Ovary (tissue), 10 donors: ENCODE measurements at places on chromosomes 16 and 17. TPM values are rescaled to one million over a fixed set of nuclear protein-coding genes. Genes with fewer than 3 reads are reported as not detected.
A peak's percentile ranks its signal among the peaks of the same experiment; 100 is the strongest.

- H3K27ac ChIP-seq: no peak overlapping the region
- no peaks in the 10 kb centered on the region for H3K27me3 ChIP-seq
- H3K4me3 ChIP-seq: no peak overlapping the region
- H3K4me1 ChIP-seq: no peaks in the 10 kb centered on the region
- H3K36me3 ChIP-seq: no peaks in the 10 kb centered on the region
- DNase-seq: no peak
These were observed 22.4 kb upstream of the TEKT1 start for GRCh38 chr17:6853764-6854442.

GRCh38 chr17:74259667-74260524, 14.1 kb upstream of the DNAI2 start:
- no peaks in the 10 kb centered on the region for H3K4me1 ChIP-seq
- H3K4me3 ChIP-seq: no peak overlapping the region
- no peaks in the 10 kb centered on the region for H3K27me3 ChIP-seq

DNA sequence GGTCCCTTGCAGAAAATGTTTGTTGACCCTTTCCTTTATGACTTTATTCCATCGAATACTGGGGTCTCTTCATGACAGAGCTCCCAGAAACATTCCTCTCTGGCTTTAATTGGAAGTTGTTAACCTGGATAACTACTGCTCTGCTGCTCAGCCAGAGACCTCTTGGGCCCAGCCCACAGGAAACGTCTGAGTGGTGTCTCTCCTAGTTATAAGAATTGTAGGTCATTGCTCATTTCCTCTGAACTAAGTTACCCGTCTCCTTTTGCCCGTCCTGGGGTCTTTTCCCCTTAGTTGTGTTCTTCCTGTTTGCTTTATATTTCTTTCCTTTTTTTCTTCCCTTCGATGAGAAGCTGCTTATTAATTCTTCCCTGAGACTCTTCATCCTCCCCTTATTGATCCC, 9.0 kb downstream of the MAP2K6 start:
- no peaks in the 10 kb centered on the region for H3K27me3 ChIP-seq
- H3K27ac ChIP-seq: no peak overlapping the region
- no peaks in the 10 kb centered on the region for H3K36me3 ChIP-seq
- DNase-seq: no peak
- no peak overlapping the region for H3K4me3 ChIP-seq

GRCh38 chr16:3171181-3171854, 16.7 kb upstream of the OR1F1 start:
- H3K4me3 ChIP-seq: no peak overlapping the region
- no peak for DNase-seq
- H3K27ac ChIP-seq: no peak overlapping the region
- peaks cover 1% of the 10 kb centered on the region for H3K4me1 ChIP-seq
- H3K27me3 ChIP-seq: peaks cover 12% of the 10 kb centered on the region

DNA sequence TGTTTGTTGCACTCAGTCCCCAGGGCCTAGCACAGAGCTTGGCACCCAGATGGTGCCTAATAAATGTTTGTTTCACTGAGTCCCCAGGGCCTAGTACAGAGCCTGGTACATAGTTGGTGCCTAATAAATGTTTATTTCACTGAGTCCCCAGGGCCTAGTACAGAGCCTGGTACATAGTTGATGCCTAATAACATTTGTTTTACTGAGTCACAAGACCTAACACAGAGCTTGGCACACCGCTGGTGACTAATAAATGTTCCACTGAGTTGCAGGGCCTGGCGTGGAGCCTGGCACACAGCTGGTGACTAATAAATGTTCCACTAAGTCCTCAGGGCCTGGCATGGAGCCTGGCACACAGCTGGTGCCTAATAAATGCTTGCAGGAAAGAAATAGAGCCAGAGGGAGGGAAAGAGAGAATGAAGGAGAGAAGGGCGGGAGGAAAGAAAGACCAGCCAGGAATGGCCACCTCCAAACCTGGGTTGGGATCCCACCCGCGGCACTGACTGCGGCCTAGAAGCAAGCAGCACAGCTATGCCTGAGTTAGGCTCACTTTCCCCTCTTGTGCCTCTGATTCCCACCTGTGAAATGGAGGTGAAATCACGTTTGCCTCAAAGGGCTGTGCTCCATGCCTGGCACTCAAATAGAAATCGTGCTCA, 7.5 kb downstream of the SLC5A11 start:
- no peak overlapping the region for H3K27ac ChIP-seq
- no peaks in the 10 kb centered on the region for H3K36me3 ChIP-seq
- peaks cover 6% of the 10 kb centered on the region for H3K4me1 ChIP-seq
- no peaks in the 10 kb centered on the region for H3K27me3 ChIP-seq

- no peaks in the 10 kb centered on the region for H3K36me3 ChIP-seq
- H3K4me1 ChIP-seq: no peaks in the 10 kb centered on the region
- H3K4me3 ChIP-seq: no peak overlapping the region
- no peak overlapping the region for H3K27ac ChIP-seq
These were observed 19.8 kb downstream of the SETD6 start for GRCh38 chr16:58535100-58535499.

- H3K4me3 ChIP-seq: no peak overlapping the region
- H3K27me3 ChIP-seq: no peaks in the 10 kb centered on the region
- H3K27ac ChIP-seq: no peak overlapping the region
- no peak for DNase-seq
- no peaks in the 10 kb centered on the region for H3K4me1 ChIP-seq
These were observed 20.1 kb downstream of the PSMD11 start for GRCh38 chr17:32464374-32464773.

GRCh38 chr17:78375401-78376151, 2.9 kb upstream of the PGS1 start:
- no peaks in the 10 kb centered on the region for H3K27me3 ChIP-seq
- no peaks in the 10 kb centered on the region for H3K36me3 ChIP-seq
- no peaks in the 10 kb centered on the region for H3K4me1 ChIP-seq
- H3K27ac ChIP-seq: no peak overlapping the region

DNA sequence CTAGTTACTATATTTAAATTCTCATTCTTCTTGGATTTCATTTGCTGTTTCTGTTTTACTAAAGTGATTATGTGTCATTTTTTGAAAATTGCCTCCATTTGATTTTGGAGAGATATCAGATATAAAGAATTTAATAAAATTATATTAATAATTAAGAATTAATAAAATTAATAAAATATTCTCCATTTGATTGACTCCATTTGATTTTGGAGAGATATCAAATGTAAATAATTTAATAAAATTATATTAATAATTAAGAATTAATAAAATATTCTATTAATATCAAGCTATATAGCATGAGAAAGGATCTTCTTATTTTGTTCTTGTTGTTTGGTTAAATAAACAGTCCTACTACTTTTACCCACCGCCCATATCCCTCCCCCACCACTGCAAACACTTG, 23.0 kb downstream of the STXBP4 start:
- no peak overlapping the region for H3K4me3 ChIP-seq
- H3K36me3 ChIP-seq: no peaks in the 10 kb centered on the region
- no peak overlapping the region for H3K27ac ChIP-seq
- no peaks in the 10 kb centered on the region for H3K27me3 ChIP-seq
- no peaks in the 10 kb centered on the region for H3K4me1 ChIP-seq

- H3K27ac ChIP-seq: no peak overlapping the region
- no peaks in the 10 kb centered on the region for H3K36me3 ChIP-seq
- no peaks in the 10 kb centered on the region for H3K27me3 ChIP-seq
- H3K4me3 ChIP-seq: peak overlapping the region; percentile 79
- no peak for DNase-seq
These were observed 517 bp downstream of the RUNDC1 start for GRCh38 chr17:42980766-42981397.

GRCh38 chr16:57570301-57571070, 28.0 kb downstream of the ADGRG5 start:
- DNase-seq: no peak
- H3K36me3 ChIP-seq: no peaks in the 10 kb centered on the region
- H3K27ac ChIP-seq: no peak overlapping the region
- no peaks in the 10 kb centered on the region for H3K4me1 ChIP-seq
- H3K4me3 ChIP-seq: no peak overlapping the region

GRCh38 chr16:69483611-69484010, 59.2 kb downstream of the CYB5B start:
- H3K4me3 ChIP-seq: no peak overlapping the region
- DNase-seq: no peak
- no peaks in the 10 kb centered on the region for H3K36me3 ChIP-seq
- no peaks in the 10 kb centered on the region for H3K4me1 ChIP-seq
- H3K27me3 ChIP-seq: no peaks in the 10 kb centered on the region

GRCh38 chr17:16639438-16639837, 14.2 kb downstream of the ZNF624 start:
- no peak for DNase-seq
- no peak overlapping the region for H3K27ac ChIP-seq
- no peaks in the 10 kb centered on the region for H3K27me3 ChIP-seq
- no peak overlapping the region for H3K4me3 ChIP-seq

DNA sequence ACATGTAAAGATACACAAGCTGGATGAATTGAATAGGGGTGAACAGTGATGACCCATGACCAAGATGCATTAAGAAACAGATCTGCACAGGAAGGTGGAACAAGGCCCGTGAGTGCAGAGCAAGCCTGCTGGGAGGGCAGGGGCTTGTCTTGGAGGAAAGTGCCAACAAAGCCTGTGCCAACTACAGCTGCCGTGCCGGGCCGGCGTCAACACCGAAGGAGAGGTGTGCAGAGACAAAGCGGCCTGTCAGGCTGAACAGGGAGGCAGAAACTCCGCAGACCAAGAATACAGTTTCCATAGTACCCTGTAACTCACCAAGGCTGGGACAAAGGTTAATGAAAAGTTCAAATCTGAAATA, 46.7 kb downstream of the ANKRD11 start:
- no peak for DNase-seq
- no peaks in the 10 kb centered on the region for H3K27me3 ChIP-seq
- H3K4me1 ChIP-seq: peaks cover 36% of the 10 kb centered on the region
- no peak overlapping the region for H3K4me3 ChIP-seq
- H3K27ac ChIP-seq: peak overlapping the region; percentile 60

GRCh38 chr17:13520899-13521572, 80.7 kb downstream of the HS3ST3A1 start:
- H3K4me1 ChIP-seq: no peaks in the 10 kb centered on the region

GRCh38 chr17:9646546-9646885, 1.2 kb downstream of the USP43 start:
- no peak for DNase-seq
- H3K4me3 ChIP-seq: no peak overlapping the region
- no peaks in the 10 kb centered on the region for H3K27me3 ChIP-seq

DNA sequence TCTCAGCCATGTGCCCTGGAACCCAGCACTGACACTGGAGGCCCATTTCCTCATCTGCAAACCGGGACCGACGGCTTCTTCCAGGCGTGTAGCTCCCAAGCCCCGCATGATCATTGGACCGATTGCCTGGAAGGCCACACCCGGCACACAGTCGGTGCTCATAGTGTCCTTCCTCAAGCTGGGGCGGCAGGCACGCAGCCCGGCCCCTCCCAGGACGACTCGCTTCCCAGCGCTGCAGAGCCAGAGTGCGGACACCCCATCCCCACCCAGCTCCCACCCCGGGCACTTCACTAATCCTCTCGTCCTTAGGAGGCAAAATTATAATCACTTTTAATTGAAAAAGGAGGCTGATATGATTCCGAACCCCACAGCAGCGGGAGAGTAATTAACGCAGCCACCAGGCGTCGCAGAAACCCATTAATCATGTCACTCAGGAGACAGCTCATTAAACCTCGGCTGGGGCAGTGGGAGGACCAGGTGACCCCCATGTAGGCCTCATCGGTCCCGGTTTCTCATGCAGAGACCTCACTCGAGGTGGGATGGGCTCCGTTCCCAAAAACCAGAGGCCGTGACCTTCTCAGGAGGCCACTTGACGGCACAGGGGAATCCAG, 33.1 kb downstream of the ZNF469 start:
- H3K4me1 ChIP-seq: no peaks in the 10 kb centered on the region
- H3K4me3 ChIP-seq: no peak overlapping the region
- H3K27me3 ChIP-seq: no peaks in the 10 kb centered on the region

- H3K27me3 ChIP-seq: no peaks in the 10 kb centered on the region
- H3K4me3 ChIP-seq: no peak overlapping the region
- no peak overlapping the region for H3K27ac ChIP-seq
- no peaks in the 10 kb centered on the region for H3K36me3 ChIP-seq
- DNase-seq: no peak
These were observed 194.9 kb upstream of the RBFOX1 start for GRCh38 chr16:7137560-7138330.

- DNase-seq: no peak
- no peak overlapping the region for H3K27ac ChIP-seq
- no peak overlapping the region for H3K4me3 ChIP-seq
- no peaks in the 10 kb centered on the region for H3K4me1 ChIP-seq
- no peaks in the 10 kb centered on the region for H3K27me3 ChIP-seq
- no peaks in the 10 kb centered on the region for H3K36me3 ChIP-seq
These were observed 99.9 kb downstream of the CDK5R1 start for GRCh38 chr17:32586666-32587065.

- H3K4me1 ChIP-seq: peaks cover 11% of the 10 kb centered on the region
- H3K4me3 ChIP-seq: no peak overlapping the region
These were observed 470 bp upstream of the CDK3 start for GRCh38 chr17:76000016-76000754.

- no peak for DNase-seq
- H3K27me3 ChIP-seq: no peaks in the 10 kb centered on the region
- no peak overlapping the region for H3K4me3 ChIP-seq
- H3K4me1 ChIP-seq: no peaks in the 10 kb centered on the region
These were observed 113.9 kb downstream of the VPS53 start for GRCh38 chr17:600576-601243.

DNA sequence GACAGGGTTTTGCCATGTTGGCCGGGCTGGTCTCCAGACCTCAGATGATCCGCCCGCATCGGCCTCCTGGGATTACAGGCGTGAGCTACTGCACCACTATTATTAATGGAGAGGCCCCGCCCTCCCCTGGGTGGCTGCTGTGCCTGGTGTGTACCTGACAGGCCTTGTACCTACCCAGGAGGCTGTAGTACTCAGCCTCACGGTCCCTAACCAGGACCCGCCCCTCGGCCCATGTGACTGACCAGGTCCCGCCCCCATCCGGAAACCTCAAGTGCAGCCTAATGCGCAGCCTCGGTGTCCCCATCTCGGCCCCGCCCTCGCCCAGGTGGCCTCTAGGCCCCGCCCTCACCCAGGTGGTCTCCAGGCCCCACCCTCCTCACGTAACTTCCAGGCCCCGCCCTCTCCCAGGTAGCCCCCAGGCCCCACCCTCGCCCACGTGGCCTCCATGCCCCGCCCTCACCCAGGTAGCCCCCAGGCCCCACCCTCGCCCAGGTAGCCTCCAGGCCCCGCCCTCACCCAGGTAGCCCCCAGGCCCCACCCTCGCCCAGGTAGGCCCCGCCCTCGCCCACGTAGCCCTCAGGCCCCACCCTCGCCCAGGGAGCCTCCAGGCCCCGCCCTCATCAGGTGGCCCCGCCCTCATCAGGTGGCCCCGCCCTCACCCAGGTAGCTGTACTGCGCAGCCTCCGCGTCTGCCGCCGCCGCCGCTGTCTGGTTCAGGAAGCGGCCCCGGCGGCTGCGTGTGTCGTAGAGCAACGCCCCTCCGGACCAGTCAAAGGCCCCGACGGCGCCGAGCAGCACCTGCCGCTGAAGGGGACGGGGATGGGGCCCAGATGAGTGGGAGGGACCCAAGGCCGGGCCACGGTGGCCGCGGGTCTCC, 31.0 kb downstream of the HASPIN start:
- no peaks in the 10 kb centered on the region for H3K27me3 ChIP-seq
- H3K36me3 ChIP-seq: no peaks in the 10 kb centered on the region
- no peaks in the 10 kb centered on the region for H3K4me1 ChIP-seq
- DNase-seq: peak; percentile 40
- no peak overlapping the region for H3K27ac ChIP-seq

MT1G gene
- not detected for total RNA-seq

KRTAP4-1 gene
- total RNA-seq: not detected

ALDH3A1 gene
- total RNA-seq: 1.1 TPM

NECAB2 gene
- total RNA-seq: 0.20 TPM

ASGR1 gene
- 0.63 TPM for total RNA-seq

CFAP97D1 gene
- total RNA-seq: not detected

NT5M gene
- total RNA-seq: 5.6 TPM

DDX52 gene
- 19.2 TPM for total RNA-seq

CA5A gene
- not detected for total RNA-seq

HEATR9 gene
- total RNA-seq: not detected

AIPL1 gene
- not detected for total RNA-seq
